ENCODE measurements at places on chromosomes 12 and 14. TPM values are rescaled to one million over a fixed set of nuclear protein-coding genes. Genes with fewer than 3 reads are reported as not detected.

- no peak for DNase-seq
These were observed 803.5 kb downstream of the FLRT2 start for GRCh38 chr14:86333493-86333892.

DNA sequence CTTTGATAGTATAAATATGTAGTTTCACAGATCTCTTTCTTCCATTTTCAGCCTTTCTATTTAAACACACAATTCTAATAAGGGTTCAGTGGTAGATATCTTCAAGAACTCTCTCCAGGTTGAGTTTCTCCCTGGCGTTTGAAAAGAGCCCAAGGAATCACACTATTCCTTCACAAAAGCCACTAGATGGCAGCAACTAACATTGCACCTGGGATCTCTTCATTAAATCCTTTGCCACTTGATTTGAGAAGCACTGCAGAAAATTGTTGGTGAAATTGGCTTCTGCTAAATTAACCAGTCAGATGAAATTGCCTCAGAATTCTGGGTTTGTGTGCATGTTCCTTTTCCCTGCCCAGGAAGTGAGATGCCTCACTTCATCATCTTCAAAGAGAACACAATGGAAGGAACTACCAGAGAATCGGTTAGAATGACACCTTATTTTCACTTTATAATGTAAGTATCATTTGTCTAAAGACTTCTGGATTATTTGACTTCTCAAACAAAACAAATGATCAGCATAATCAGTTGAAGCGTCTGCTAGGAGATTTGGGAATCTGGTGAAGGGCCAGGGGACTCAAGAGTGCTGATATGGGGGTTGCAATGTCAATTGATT lies 6.8 kb downstream of the CCDC198 start:
- no peak for DNase-seq

DNA sequence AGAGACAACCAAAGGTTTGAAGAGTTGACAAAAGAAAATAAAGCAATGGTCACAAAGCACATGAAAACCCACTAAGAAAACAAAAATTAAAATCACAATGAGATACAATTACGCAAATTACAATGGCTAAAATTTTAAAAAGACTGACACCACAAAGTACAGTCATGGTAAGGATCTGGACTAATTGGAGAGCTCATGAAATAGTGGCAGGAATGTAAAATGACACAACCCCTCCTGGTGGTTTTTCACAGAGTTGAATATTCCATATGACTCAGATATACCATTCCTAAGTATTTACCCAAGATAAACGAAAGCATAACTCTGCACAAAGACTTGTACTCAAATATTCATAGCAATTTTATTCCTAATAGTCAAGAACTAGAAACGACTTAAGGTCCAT lies 65.9 kb downstream of the NOVA1 start:
- no peak for DNase-seq

- no peak for DNase-seq
These were observed 8.8 kb downstream of the NID2 start for GRCh38 chr14:52060080-52060479.

DNA sequence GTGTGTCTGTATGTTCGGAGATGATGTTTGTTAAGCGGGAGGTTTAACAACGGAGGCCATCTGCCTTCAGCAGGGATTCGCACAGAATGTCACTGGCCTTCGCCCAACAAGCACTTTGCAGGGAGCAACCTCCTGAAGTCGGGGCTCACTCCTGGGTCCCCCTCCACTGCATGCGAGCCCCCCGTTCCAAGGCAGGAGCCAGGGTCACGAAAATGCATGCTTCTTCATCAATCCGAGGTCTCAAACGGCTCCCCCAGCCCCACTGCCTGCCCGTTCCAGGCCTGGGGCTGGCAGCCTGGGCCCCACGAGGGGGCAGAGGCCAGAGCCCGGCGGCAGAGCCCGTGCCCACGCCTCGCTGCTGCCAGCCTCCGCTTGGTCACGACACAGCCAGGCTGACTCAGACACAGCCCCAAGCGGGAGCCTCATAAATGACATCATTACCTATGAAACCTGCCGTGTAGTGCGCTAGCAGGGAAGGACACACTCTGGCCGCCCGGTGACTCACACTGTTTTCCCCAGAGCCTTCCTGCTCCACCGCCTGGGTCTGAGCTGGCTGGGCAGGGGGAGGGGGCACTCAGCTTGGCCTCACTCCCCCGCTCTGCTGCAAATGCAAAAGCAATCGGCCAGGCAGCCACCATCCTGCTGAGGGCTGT lies 169.5 kb upstream of the RTL1 start:
- DNase-seq, result peak; percentile 74

GRCh38 chr12:68119724-68120211 lies 39.8 kb downstream of the IFNG start:
- no peak for DNase-seq

DNA sequence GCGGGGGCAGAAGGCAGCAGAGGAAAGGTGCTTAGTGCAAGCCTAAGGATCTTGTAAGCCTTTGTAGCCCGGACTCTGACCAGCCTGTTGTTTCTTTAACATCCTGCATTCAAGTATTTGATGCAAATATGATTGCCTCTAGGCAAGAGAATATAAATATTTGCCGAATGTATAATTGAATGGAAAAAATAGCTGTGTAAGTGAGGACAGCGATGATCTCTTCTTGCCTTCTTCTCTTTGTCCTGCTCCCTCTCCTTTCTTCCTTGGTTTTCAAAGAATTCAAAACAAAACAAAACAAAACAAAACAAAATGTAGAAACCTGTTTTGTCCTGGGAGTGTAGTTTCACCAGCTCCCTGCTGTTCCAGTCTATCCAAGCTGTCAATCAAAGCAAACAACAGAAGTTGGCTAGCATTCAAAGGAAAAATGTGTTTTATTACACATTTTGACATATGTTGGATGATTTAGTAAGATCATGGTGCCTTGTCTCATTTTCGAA lies 74.9 kb upstream of the CPM start:
- no peak for DNase-seq

- no peak for DNase-seq
These were observed 10.8 kb downstream of the CLEC1A start for GRCh38 chr12:10088031-10088430.

DNA sequence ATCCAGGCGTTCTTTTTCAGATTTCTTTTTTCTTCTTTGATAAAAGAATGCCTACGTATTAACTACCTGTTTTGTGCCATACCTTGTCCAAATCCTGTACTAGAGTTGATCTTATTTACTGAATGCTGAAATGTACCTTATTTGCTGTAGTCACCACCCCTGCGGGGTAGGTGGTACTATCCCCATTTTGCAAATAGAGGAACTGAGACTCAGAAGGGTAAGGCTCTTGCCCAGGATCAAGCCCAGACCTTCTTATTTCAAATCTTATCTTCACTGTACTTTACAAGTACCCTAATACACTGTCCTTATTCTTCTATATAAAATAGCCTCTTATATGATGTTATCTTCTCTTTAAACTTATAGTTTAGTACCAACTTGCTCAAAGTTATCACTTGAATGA lies 206.5 kb downstream of the SLC41A2 start:
- no peak for DNase-seq

DNA sequence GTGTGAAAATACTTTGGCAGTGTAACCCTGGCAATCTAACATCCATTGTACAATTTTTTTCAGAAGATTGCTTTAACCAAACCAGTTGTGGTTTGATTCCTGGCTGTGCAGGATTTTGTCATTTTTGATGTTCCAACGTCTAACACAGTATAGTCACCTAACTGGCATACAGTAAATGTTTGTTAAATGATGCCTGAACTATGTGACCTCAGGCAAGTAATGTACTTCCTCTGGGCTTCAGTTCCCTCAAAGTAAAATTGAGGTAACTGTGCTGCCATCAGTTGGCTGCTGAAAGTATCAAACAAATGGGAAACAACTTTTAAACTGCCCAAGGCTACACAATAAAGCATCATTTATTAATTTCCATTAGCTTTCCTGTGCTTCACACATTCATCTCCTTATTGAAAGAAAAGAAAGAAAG lies 4.3 kb downstream of the TM7SF3 start:
- DNase-seq, result no peak

- no peak for DNase-seq
These were observed 150.6 kb upstream of the AEBP2 start for GRCh38 chr12:19288603-19289244.

GRCh38 chr12:84814664-84815245 lies 97.8 kb downstream of the SLC6A15 start:
- DNase-seq, result no peak

DNA sequence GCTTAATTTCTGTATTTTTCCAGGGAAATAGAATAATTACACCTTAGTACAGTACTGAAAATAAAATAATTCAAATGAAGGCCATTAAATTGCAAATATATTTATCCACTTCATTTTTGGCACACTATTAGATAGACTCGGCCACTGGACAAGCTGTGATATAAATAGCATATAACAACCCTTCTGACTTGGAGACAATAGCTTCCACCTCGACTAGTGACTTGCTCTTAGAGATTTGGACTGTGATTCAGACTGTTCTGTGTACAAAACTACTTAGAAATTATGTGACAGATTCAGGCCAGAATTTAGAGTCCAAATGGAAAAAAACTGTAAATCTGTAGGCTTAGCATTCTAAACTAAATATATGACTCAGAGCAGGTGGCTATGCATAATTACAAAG lies 949.9 kb downstream of the LRFN5 start:
- DNase-seq, result no peak

GRCh38 chr12:130922511-130922953 lies 31.2 kb upstream of the ADGRD1 start:
- no peak for DNase-seq

DNA sequence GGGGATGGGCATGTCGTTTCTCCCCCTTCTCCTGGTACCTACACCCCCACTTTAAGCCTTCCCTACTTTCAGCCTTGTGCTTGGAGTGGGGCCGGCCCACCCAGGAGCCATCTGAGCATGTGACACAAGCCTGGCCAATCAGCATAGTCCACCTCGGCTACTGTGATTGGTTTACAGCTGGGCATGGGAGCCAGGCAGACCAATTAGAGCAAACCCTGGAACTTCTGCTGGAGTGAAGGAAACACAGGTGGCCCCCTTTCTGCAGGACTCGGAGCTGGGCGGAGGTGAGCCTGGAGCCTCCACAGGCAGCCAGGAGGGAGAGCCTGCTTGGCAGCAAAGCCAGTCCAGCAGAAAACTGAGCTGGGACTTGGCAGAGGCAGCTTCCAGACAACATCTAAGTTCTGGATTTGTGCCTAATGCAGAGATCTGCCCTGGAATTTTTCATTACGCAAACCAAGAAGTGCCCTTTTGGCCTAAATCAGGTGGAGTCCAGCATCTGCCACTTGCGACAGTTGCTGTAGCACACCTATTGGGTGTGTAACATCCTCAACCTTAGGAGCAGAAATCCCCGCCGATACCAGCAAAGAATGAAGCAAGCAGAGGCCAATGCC lies 59.5 kb downstream of the SCARB1 start:
- no peak for DNase-seq

DNA sequence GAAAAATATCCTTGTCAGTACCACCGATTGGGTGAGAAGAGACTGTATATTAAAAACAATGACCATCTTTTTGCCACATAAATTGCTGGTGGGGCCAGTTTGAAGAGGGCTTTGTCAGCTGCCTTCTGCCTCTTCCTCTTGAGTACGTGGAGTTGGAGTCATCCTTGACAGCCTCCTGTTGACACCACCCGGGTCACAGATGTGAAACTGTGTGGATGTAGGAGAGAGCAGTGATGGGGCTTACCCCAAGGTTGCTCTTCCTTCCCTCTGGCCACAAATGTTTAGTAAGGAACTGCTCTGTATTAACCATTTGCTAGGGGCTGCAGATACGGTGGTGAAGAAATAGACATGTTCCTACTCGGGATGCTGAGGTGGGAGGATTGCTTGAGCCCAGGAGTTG lies 12.2 kb downstream of the PTPN11 start:
- DNase-seq, result no peak

DNA sequence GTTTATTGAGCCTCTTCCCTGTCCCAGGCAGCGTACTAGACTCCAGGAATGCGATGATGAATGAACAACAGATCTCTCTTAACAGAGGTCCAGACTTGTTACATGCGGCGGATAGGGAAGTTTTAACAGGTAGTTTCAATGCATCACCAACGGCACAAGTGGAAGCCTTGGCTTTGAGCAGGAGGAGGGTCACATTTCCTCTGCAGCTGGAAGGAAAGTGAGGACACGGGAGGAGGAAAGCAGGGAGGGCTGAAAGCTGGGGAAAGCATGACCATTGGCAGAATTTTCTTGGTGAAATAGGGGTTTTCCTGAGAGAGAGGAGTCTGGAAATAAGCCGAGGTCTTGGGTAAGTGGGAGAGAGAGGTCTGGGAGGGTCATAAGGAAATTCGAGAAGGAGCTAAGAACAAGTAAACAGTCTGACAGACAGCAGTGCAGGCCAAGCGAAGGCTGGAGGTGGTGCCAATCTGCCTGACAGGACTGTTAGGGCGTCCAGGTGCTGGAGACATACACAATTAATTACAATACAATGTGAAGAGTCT lies 15.4 kb downstream of the BHLHE41 start:
- DNase-seq, result no peak

GRCh38 chr12:121531356-121531750 lies 49.5 kb downstream of the KDM2B start:
- no peak for DNase-seq

DNA sequence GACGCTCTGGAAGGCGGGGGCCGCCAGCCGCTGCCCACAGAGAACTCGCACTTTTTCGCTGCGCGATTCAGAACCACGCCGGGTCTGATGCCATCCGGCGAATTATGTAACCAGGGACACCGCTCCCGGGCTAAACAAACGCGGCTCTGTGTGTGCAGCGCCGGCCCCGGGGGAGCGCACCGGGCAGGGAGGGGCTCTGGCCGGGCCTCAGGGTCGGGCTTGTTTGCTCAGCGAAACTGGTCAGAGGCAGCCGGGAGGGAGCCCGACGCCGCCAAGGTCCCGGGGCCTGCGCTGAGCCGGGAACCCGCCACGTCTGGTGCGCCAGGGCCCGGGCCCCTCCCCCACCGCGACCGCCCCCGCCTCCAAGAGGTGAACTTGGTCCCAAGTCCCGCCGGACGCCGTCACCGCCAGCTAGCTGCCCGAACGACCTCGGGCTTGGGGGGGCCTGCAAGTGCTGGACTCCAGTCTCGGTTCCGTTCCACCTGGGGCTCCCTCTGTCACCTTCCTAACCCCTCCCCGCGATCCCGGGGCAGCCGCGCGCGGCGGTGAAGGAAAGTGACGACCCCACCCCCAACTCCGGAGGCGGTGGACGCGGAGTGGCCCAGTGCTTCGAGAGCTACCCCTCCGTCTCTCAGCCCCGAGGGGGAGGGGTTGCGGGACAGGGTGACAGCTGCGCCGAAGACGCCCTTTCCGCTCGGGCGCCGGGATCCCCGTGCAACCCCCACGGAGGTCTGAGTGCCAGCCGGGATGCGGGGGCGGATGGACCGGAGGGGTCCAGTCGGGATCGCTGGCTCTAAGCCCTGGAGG lies 848 bp downstream of the CTDSP2 start:
- peak; percentile 89 for DNase-seq

- DNase-seq, result no peak
These were observed 42.1 kb downstream of the ELK3 start for GRCh38 chr12:96236221-96236822.

DNA sequence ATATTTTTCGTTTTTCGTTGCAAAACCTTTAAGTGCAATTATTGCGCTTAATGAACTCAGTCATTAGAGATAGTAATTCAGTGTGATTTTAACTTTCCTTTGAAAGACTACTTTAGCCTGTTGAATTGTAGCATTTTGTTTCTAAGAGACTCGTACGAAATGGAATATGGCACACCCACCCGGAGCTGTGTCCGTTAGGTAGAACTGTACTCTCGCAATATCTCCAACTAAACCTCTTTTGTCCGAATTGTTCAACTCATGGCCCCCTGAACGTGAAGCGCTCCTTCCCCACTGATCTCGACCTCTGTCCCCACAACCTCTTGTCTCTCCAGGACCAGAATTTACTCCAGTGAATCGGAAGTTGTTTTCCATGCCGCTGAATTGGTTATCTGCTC lies 800 bp downstream of the PCNX4 start:
- DNase-seq, result no peak

The AMDHD1 gene
- 0.38 TPM for total RNA-seq

The IL22 gene
- not detected for total RNA-seq

The HELB gene
- total RNA-seq, result 1.6 TPM

All from cardiac septum (tissue), 1 donor.